Activated CD8-positive, alpha-beta memory T cell treated with anti-CD3 and anti-CD28 coated beads for 1 hour (primary cell): ENCODE measurements at places on chromosomes 16 and 17.

- DNase-seq: no peak
Measured at GRCh38 chr17:60137731-60138130, 12.0 kb upstream of the CA4 start.

- DNase-seq: no peak
Measured at GRCh38 chr17:36829676-36830075, 107.6 kb upstream of the LHX1 start.

GRCh38 chr16:85940214-85940613 is 41.3 kb downstream of the IRF8 start:
- no peak for DNase-seq

DNA sequence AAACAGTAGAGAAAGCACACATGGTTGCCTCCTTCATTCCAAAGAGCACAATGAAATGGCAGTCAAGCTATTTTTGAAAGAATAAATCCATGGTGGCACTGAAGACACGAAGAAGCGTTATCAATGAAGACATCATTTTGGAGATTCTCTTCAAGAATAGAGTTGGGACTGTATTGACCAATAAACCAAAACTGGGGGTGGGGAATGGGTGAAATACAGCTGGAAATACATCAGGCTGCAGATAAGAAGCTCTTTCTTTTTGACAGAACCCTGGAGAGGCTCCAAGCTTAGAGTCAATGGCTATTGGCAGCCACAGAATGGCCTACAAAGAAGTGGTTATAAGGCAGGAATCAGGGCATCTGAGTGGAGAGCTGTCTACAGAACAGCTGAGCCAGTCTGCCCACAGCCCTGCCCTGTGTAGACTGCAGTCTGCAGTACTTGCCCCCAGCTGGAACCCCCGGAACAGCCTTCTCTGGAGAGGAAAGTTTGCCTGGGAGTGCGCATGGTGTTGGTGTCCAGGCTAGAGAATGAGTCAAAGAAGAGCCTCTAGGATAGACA is 100.4 kb downstream of the STX8 start:
- no peak for DNase-seq

GRCh38 chr17:8955021-8955959 is 10.2 kb downstream of the PIK3R5 start:
- DNase-seq: no peak

GRCh38 chr16:74586948-74587347 is 20.0 kb downstream of the GLG1 start:
- no peak for DNase-seq

GRCh38 chr16:62829607-62830006 is 793.4 kb upstream of the CDH8 start:
- no peak for DNase-seq

- DNase-seq: no peak
Measured at GRCh38 chr17:82267575-82268379, 5.7 kb downstream of the CSNK1D start.
